ENCODE measurements at places on chromosomes 3 and 15.

GRCh38 chr3:171643681-171644080, 166.6 kb downstream of the PLD1 start:
- DNase-seq: no peak

DNA sequence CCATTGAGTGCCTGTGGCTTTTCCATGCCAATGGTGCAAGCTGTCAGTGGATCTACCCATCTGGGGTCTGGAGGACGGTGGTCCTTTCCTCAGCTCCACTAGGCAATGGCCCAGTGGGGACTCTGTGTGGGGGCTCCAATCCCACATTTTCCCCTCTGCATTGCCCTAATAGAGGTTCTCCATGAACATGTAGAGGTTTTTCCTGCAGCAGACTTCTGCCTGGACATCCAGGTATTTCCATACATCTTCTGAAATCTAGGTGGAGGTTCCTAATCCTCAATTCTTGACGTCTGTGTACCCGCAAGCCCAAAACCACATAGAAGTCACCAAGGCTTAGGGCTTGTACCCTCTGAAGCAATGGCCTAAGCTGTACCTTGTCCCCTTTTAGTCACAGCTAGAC, 703.1 kb downstream of the MCTP2 start:
- DNase-seq: no peak

DNA sequence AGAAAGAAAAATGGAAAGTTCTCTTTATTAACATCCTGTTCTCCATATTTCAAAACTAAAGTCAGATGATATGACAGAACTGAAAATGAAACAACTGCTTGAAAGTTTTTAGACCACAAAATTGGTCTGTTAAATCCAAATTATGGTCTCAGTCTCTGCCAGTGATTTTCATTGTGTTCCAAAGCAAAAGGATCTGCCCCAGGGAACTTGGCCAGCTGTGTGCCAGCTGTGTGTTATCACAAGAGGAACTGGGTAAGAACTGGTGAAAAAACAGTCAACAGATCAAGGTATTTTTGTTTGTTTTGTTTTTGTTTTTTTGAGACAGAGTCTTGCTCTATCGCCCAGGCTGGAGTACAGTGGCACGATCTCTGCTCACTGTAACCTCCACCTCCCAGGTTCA, 323.3 kb downstream of the CTNNB1 start:
- DNase-seq: no peak

DNA sequence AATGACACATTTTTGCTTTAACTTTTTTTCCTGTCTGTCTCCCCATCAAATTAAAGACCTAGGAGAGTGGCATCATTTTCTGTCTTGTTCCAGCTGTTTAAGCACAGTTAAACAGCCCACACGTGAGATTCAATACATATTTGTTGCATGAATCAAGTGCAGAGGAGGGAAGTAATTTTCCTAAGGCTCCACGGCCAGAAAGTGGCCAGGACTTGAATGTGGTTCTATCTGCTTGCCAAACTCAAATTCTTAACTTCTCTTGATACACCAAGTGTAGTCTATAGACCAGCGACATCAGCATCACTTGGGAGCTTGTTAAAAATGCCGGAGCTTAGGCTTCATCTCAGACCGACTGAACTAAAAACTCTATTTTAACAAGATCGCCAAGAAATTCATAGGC, 724.8 kb upstream of the CFAP20DC start:
- peak; percentile 86 for DNase-seq

DNA sequence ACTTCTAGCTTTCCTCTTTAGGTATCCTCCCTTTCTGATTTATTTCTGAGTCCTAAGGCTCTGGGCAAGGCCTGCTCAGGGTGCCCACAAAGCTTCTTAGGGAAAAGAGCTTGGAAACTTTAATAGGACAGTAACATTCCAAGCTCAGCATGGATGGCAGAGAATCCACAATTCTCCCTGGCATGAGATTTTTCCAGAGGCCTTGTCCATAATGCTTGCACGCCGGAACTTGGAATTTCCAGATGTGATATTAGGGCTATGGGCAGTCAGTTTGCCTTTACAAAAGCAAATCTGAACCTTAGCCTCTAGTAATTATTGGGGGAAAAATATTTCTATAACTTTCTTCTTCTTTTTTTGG, 139.0 kb upstream of the RBMS3 start:
- no peak for DNase-seq

- no peak for DNase-seq
These were observed 139.2 kb downstream of the ATP8B4 start for GRCh38 chr15:49979705-49980382.

DNA sequence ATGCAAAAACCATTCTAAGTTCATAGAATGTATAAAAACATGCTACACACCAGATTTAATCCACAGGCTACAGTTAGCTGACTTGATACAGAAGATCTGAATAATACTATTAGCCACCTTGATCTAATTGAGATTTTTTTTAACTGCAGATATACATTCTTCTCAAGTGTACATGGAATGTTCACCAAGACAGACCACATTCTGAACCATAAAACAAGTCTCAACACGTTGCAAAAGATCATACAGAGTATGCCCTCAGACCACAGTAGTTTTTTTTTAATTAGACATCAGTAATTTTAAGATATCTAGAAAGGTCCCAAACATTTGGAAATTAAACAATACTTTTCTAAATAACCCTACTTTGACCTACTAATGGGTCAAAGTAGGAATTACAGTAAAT, 83.3 kb downstream of the FGF7 start:
- DNase-seq: peak; percentile 34

- DNase-seq: no peak
These were observed 81.7 kb upstream of the CADM2 start for GRCh38 chr3:84877092-84877491.

- no peak for DNase-seq
These were observed 12.4 kb upstream of the ATP10A start for GRCh38 chr15:25875566-25875965.

- peak; percentile 52 for DNase-seq
These were observed 59.7 kb downstream of the SEMA3G start for GRCh38 chr3:52385157-52385556.

DNA sequence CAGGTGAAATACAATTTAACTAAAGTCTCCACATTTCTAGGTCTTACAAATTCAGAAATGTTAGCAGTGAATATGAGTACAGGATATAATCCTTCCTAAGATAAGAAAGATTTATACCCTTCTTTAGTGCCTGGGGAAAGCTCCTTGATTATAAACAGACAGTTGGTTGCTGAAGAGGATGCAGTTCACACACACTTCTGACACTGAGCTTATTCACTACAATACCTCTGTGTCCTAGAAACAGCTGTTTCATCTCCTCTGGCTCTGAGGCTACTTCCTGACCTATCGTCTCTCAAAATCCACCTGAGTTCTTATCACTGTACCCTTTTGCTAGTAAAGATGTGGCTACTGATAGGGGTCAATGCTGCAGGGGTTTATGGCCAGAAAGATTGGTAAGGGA, 57.1 kb downstream of the TP63 start:
- no peak for DNase-seq

- DNase-seq: no peak
These were observed 2.4 kb downstream of the MKRN3 start for GRCh38 chr15:23567921-23568320.

DNA sequence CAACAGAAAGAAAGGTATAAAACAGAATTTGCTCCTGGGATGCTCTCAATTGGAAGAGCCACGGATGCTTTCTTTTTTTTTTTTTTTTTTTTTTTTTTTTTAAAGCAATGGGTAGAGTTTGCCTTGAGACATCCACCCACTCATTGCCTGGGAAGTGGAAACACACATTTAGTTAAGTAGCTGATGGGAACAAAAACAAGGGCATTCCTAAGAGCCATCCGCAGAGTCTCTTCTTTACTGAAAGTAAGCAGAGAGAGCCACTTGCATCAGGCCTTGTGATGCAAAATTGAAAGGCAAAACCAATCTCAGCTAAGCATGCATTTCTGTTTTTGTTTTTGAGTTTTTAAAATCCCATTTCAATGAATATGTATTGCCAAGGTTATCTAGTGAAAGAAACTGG, 787.9 kb upstream of the LMCD1 start:
- no peak for DNase-seq

DNA sequence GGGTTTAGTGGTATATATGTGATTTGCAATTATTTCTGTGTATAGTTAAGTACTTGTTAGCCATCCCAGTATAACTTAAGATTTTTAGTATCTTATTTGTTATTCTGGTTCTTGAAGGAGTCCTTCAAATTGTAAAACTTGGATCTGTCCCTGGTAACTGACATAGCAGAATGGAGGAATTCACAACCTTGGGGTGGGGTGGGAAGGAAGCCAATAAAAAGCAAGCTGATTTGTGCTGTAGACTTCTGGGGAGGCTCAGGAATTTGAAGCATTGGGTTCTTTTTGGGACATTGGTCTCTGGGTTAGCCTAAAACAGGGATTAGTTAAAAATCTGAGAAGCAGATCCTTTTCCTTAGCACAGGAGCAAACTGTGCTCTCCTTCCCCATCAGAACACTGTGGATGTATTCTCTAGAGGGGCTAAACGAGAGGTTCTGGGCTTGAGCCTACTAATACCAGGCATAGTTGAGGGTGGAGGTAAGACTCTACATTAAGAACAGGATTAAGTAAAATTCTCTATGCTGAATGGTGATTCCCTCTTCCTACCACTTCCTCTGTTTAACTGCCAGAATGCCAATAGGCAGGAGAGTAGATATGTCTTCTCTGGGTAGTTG, 42.2 kb downstream of the GMPS start:
- DNase-seq: peak; percentile 73

- no peak for DNase-seq
These were observed 6.1 kb downstream of the MOBP start for GRCh38 chr3:39473452-39474125.

- no peak for DNase-seq
These were observed 92.6 kb upstream of the STRIT1 start for GRCh38 chr3:155385896-155386625.

- no peak for DNase-seq
These were observed 105.6 kb upstream of the CBLB start for GRCh38 chr3:105974381-105974780.

DNA sequence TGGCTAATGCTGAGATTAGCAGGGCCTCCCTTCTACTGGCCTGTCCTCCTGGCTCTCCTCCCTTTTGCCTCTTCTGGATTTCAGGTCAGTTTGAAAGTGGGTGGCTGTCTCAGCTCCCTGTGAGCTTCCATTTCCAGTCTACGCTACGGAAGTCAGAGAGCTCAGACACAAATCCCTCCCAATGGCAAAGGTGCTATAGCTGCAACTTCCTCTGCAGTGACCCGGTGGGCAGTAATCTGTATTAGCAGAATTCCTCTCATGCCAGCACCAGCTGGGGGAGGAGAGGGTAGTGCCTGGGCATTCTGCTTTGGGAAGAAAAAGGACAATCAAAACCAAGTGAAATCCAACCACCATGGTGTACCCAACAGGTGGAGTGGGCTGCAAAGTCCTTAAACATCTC, 171.4 kb downstream of the STT3B start:
- no peak for DNase-seq

DNA sequence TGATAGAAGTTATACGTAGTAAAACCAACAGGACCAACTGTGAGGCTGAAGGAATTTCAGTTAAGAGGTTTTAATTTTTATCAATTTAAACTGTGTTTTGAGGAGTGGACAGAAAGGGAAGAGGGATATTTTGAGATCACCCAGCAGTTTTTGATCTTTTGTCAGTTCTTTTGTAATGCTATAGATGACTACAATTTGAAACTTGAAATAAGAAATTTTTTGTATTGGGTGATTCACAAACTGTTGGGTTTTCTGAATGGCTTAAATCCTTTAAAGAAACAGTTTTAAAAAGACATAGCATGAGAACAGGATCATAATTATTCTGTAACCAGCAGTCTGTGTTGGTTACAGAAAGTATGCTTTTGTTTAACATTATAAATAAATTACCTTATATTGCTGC, 67.4 kb downstream of the TCF12 start:
- no peak for DNase-seq

All from iris pigment epithelial cell (primary cell).